ENCODE measurements at places on chromosomes 7 and 10.

DNA sequence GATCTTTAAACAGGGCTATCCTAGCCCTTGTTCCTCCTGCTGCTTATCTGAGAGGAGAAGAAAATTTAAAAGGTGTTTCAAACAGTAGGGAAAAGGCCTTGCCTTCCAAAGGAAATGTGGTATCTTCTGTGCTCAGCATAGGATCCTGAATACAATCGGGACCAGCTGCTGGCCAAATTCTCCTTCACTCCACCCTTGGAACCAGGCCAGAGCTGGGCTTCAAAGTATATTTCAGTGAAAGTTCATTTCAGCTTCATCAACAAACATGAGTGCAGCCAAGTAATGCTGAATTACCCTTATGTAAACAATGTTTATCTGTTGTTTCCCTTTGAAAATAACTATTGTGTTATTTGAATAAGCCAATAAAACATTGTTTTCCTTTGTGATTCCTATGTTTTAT lies 146.5 kb upstream of the MEOX2 start:
- DNase-seq = no peak

GRCh38 chr10:101217450-101218281 lies 11.6 kb downstream of the LBX1 start:
- DNase-seq = no peak

- DNase-seq = no peak
Measured at GRCh38 chr10:98486421-98486820, 39.7 kb upstream of the HPS1 start.

- DNase-seq = no peak
Measured at GRCh38 chr7:108596560-108596959, 26.9 kb downstream of the DNAJB9 start.

- DNase-seq = no peak
Measured at GRCh38 chr7:132783824-132784223, 207.6 kb upstream of the PLXNA4 start.

- no peak for DNase-seq
Measured at GRCh38 chr10:22444219-22444788, 99.0 kb downstream of the SPAG6 start.

DNA sequence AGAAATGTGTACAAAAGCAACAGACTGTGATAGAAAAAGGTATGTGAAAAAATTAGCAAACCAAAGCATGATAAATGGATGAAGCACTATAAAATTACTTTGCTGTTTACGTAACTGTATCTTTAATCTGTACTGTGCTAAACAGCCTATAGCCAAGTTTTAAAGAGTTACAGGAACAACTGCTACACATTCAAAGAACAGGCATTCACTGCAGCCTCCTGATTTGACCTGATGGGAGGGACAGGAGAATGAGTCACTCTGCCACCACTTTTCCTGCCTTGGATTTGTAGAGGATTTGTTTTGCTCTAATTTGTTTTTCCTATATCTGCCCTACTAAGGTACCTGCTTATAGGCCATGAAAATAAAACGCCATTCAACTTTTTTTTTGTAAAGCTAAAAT lies 116.1 kb downstream of the FANK1 start:
- DNase-seq = no peak

DNA sequence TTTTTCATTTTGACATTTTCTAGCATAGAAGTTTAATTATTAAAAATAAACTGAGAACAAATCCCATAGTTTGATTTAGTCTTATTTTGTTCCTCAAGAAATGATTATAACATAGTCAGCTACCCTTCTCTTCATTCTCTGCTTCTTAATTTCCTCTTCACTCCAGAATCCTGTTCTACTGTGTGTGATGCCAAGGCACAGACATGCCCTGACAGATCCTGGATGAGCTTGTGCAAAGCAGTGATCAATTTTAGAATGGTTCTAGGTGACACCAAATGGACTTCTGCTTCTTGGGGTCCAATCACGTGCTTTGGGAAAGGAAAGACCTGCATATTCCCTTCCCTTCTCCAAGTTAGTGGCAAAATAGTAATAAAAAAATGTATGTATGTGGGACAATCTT lies 665.6 kb downstream of the MAGI2 start:
- no peak for DNase-seq

DNA sequence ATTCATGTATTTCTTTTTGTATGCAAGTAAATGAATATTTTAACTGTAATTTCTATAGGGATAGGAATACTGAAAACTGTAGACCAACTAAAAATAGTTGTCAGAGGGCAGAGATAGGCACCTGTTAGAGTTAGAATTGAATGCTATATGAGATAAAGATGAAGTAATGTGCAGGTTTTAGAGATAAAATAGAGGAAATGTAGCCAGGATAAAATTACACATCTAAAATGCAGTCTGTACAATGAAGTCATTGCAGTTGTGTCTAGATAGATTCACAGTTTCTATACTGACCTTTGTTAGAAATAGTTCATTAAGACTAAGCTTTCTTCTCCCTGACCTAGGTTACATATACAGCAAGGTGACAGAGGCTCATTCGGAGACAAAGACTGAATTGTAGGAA lies 46.2 kb downstream of the SMNDC1 start:
- no peak for DNase-seq

DNA sequence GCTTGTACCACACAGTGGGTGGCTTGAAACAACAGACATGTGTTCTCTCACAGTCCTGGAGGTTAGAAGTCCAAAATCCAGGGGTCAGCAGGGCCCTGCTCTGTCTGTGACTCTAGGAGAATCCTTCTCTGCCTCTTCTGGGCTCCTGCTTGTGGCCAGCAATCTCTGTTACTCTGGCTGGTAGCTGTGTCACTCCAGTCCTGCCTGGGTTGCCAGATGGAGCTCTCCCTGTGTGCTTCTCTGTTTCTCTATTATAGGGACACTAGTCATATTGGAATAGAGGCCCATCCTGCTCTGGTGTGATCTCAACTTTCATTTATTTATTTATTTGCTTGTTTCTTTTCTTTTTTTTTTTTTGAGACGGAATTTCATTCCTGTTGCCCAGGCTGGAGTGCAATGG lies 276.6 kb upstream of the GALNT17 start:
- no peak for DNase-seq

DNA sequence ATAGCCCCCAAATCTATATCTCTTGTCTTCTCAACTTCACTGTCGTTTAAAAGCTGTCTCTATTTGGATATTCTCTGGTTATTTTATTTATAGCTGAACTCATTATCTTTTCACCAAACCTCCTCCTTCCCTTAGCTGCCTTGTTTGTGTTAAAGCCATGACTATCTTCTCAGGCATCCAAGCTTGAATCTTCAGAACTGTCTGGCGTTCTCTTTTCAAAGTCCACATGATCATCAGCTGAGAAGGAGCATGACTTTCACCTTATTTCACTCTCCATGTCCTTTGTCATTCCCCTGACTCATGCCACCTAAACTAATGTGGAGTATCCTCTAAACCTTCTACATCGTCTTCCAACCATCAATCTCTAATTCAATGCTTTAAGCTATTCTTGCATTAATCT lies 5.7 kb upstream of the GLCCI1 start:
- no peak for DNase-seq

DNA sequence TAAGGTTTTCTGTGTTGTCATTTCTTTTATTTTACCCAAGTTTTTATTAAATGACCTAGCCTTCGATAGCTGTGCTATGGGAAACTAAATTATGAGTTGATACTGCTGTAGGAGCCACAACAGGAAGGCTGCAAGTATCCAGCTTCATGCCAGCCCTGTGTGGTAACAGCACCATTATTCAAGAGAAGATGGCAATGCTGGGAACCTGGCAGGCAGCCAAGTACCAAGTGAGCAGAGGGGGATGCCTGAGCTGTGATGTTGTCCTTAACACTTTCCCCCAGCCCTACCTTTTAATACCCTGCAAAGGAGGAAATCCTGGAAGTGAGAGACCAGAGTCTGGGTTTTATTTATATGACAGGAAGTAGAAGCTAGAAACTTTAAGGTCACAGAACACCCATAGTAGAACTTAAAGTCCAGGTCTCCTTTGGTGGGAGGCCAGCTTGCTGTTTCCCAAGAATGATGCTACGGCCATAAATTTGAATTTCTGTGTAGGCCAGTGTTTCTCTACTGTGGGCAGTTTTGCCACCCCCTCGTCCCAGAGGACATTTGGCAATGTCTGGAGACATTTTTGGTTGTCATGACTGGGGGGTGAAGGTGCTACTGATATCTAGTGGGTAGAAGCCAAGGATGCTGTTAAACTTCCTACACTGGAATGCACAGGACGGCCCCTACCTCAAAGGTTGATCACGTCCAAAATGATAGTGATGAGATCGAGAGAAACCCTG lies 9.2 kb upstream of the ATXN7L1 start:
- DNase-seq = no peak

DNA sequence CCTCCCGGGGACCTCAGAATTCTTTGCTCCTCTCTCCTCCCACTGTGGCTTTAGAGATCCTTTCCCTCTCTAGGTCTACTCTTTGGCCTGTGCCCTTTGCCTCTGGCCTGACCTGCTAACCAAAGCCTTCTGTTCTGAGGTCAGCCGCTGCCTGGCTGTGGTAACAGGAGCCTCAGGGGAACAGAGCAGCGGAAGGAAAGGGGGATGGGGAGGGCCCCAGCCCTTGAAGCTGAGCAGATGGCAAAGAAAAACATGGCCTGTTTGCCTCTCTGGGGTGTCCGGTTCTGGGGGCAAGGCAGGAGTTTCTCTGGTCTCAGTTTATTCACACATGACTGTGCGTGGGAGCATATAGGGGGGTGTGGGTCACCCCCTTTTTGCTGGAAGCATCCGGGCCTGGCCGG lies 28.2 kb downstream of the COL26A1 start:
- peak; percentile 4 for DNase-seq

DNA sequence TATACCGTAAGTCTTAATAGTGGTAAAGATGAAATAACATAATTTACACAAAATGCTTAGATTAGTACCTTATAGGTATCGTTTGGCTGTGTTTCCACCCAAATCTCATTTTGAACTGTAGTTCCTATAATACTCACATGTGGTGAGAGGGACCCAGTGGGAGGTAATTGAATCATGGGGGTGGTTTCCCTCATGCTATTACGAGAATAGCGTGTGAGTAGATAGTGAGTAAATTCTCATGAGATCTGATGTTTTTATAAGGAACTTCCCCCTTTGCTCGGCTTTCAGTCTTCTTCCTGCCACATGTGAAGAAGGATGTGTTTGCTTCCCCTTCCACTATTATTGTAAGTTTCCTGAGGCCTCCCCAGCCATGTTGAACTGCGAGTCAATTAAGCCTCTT lies 426.3 kb upstream of the POT1 start:
- no peak for DNase-seq

DNA sequence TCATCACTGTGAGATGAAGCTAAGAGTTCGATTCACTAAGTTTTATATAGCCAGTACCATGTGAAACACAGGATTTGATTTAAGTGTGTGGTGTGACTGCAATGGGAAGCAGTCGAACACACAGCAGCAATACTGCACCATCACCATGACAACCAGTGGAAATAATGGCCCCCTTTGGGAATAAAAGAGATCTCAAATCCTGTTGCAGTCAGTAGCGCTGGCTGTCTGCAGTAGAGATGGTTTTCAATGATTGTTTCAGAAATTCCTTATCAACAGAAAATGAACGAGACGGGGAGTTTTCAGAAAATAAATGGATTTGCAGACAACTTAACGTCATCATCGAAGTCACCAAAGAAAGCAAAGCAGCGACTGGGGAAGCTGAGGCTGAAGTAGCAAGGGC lies 91.0 kb downstream of the PTPRE start:
- DNase-seq = no peak

DNA sequence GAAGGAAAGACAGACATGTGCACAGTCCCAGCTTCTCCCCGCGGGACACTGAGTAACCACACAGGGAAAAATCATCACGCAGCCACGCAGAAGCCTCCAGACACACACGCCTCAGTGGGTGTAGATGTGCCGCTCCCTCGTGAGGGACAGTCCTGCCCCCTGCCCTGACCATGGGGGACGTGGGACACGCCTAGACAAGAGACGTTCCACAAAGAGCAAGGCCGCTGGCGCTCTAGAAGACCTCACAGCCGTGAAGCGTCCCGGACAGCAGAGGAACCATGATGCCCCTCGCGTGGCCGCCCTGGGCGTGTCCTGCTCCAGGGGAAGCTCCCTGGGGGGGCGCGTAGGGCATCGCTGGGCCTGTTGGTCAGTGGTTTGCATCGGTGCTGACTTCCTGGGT lies 210.8 kb downstream of the DNAJB6 start:
- DNase-seq = no peak

DNA sequence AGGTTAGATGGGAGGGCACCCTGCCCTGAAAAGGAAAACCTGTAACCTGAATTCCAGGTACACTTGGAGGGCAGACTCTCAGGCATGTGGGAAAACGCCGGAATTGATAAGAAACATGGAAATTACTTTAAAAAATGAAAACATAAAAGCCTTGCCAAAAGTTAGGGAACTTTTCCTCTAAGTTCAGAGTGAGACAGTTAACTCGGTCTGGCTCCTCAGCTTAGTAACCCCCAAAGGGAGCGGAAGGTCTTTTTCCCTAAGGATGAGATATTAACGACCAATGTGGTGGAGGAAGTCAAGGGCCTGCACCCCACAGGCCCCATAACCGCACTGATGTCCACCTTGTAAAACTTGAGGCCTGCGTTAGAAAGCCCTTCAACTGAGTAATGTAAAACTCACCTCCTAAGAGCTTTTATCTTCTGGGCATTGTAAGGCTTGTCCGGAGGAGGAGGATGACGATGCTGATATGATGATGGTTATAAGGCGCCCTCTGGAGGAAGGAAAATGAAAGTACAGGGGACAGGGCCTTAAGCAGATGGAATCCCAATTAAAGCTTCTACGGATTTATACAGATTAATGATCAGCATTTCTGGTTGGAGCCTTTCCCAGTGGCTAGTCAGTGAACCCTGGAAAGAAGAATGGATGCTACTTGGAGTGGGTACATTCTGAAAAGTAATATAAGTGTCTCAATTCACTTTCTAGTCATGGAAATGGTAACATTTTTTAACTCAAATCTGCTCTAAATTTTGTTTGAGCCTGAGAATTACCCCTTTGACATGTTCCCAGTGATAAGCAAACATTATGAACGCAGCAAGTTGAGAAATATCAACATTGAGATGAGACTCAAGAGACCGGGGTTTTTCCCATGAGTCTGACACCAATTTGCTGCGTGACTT lies 694 bp downstream of the COL1A2 start:
- no peak for DNase-seq

DNA sequence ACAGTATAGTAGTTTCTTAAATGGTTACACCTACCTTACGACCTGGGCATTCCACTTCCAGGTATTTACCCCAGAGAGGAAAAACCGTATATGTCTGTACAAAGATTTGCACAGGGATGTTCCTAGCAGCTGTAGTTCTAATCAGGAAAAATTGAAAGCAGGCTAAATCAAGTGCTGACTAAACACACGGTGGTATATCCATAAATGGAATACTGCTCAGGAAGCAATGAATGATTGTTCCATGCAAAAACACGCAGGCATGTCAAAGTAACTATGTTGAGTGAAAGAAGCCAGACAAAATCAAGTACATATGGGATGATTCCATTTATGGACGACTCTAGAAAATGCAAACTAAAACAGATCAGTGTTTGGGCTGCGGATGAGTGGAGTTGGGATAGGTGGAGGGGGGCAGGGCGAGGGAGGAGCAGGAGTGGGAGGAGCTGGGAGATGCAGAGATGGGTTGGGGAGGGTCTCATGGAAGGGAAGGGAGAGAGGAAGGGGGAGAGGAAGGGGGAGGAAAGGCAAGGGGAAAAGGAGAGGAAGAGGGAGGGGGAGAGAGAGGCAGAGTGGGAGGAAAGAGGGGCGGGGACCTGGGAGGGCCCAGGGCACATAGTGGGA lies 484 bp upstream of the MSRB2 start:
- no peak for DNase-seq

All from activated effector memory CD4-positive, alpha-beta T cell treated with Interleukin-2 at 50 U/mL for 16 hours (primary cell).